Cerebellar nuclear complex (tissue), 1 donor: ENCODE measurements at places on chromosomes 3 and 15.

- no peak for DNase-seq
Observed at GRCh38 chr3:153028381-153028780, 133.6 kb upstream of the RAP2B start.

GRCh38 chr3:37768107-37768809 is 93.4 kb upstream of the CTDSPL start:
- no peak for DNase-seq

DNA sequence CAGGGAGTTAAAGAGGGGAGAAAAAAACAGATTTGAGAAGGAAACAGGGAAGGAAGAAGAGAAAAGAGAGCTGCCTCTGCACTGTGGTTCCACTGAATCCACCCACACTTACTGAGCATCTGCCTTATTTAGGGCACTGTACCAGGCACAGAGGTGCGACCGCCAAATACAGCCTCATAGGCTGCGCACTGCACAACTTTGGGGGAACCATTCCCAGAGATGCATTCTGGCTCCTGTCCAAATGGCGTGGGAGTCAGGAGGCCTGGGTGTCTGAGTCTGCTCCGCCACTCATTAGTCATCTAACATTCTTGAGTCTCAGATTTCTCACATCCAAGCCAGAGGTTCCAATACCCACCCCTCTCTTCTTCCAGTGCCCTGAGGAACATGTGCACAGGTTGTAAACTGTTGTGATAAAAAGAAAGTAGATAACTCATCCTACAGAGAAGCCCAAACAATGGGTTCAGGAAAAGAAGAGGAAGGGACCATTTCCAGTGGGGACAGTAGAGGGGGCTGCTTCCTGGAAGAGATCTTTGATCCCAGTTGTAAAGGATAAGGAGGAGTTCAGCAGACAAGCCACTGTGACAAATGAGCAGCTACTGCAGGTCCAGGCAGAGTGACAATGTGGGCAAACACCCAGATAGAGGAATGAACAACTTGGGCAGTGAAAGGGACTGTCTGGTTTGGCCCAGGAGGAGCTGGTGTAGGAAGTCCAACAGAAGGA is 254.6 kb downstream of the UACA start:
- DNase-seq = no peak

GRCh38 chr3:27673701-27674100 is 48.4 kb downstream of the EOMES start:
- DNase-seq = no peak

DNA sequence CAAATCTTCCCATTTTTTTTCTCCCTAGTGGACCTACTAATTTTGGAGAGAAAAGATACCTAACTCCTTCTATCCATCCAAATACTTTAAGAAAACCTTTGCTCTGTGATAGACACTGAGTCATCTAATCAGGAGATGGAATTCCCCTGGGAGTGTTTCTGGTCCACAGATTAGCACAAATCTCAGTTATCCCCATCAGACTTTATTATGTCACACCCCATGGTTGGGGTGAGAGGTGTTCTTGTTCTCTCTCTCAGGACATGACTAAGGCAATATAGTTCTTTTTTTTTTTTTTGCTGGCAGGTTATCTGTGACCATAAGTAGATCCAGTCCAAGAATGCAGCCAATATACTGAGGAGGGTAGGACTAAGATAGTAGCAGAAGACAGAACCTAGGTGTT is 15.8 kb downstream of the SLC9A9 start:
- DNase-seq = no peak
